Stimulated activated effector memory CD8-positive, alpha-beta T cell treated with anti-CD3 and anti-CD28 coated beads, Interleukin-12 subunit alpha, Interleukin-12 subunit beta, amount 100 ng/mL, for 72 hours (primary cell): ENCODE measurements at places on chromosomes 5 and 9.

GRCh38 chr9:127463911-127464310 lies 12.6 kb downstream of the LRSAM1 start:
- DNase-seq: no peak

- DNase-seq: no peak
These were observed 402.0 kb downstream of the MLLT3 start for GRCh38 chr9:20220286-20220685.

GRCh38 chr5:135718151-135718550 lies 116.3 kb upstream of the SLC25A48 start:
- DNase-seq: no peak

- DNase-seq: no peak
These were observed at the start of gene ALDH1A1 for GRCh38 chr9:72952914-72953313. ALDH1A1 (minus strand) TSS chr9:72953053; CDS start chr9:72953000, 53 bp downstream.

DNA sequence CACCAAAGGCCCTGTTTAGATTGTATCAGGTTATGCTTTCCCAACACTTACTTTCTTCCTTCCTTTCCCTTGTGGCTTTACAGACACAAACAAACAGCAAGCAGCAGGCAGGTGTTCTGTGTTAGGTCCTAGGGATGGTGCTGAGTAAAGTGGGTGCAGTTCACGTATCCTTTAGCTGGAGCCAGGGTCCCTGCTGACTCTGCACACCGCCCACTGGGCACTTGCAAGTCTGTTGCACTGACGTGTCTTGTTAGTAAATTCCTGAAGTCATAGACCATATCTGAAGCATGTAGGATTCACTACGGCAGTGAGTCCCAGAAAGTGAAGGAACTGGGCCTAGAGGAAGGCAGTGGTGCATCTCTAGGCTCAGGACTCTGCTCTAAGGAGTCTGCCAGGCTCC lies 96.5 kb downstream of the DAPK1 start:
- no peak for DNase-seq

- no peak for DNase-seq
These were observed 83.3 kb upstream of the RORB start for GRCh38 chr9:74413876-74414275.

GRCh38 chr9:127878652-127879390 lies 1.3 kb upstream of the AK1 start:
- no peak for DNase-seq

- DNase-seq: no peak
These were observed 3.6 kb downstream of the SLC12A7 start for GRCh38 chr5:1108023-1108864.

GRCh38 chr5:172499287-172499686 lies 45.0 kb upstream of the SH3PXD2B start:
- peak; percentile 30 for DNase-seq

DNA sequence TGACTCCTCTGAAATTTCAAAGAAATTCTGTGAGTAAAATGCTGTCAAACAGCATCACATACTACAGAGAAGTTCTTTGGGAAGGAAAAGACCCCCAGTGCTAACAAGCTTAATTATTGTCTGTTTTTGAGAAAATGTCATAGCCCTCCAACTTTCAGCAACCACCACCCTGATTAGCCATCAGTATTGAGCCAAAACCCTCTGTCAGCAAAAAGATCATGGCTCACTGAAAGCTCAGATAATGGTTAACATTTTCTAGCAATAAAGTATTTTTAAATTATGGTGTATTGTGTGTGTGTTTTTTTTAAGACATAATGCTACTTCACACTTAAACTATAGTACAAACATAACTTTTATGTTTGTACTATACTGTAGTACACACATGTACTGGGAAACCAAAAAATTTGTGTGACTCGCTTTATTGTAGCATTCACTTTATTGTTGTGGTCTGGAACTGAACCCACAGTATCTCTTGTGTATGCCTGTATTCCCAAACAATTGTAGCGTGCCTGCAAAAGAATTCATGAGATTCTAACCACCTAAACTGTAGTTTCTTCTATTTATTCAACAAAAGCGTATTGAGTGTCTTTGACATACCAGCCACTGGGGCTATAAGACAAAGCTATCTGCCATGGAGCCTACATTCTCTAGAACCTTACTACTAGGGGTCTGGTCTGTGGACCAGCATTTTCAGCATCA lies 31.6 kb downstream of the TLE4 start:
- no peak for DNase-seq

DNA sequence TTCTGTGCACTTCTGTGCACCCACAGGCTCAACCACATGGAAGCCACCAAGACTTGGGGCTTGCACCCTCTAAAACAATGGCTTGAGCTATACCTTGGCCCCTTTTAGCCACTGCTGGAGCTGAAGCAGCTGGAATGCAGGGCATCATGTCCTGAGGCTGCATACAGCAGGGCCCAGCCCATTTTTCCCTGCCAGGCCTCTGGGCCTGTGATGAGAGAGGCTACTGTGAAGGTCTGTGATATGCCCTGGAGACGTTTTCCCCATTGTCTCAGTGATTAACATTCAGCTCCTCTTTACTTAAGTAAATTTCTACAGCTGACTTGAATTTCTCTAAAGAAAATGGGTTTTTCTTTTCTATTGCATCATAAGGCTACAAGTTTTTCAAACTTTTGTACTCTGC lies 134.0 kb upstream of the EGFLAM start:
- no peak for DNase-seq

DNA sequence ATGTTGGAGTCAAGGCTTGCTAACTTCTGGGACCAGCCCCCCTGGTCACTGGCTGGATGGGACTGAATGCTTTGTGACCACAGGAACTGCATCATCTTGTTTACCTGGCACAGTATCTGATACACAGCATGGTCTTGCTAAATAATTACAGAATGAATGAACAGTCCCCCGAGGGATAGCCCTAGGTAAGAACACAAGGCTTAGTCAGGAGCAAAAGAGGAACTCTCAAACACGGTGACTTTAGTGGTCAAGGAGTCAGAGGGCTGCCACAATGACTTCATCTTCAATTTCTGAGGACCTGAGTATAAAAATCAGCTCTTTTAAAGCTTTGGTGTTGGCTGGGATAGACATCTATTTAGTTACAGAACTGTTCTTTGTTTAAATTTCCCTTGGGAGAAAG lies 15.1 kb upstream of the CXCL14 start:
- DNase-seq: no peak

DNA sequence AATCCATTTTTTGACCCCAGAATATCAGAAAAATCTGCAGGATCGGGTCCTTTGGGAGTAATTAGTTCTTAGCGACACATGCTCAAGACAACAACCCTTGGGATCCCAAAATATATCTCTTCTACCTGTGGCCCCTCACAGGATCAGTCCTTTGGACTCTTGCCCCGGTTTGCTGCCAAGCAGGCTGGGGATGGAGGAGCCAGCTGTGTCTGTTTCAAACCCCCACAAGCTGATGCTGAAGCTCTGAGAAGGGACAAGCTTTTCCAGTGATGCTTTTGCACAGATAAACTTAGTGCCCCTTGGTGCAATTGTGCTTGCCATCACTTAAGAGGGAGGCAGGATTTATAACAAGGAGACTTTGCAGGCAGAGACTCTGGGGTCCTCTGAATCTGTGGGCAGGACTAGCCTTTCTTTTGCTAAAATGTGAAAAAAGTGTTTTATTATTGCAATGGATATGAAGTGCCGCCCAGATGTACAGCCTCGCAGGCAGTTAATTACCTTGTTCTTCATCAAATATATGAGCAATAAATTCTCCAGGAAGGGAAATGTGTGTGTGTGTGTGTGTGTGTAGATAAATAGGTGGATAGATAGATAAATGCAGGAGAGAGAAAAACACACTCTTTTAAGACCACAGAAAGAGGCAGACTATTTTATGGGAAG lies 9.6 kb upstream of the LHX2 start:
- no peak for DNase-seq
